Testis (tissue), 5 donors: ENCODE measurements at places on chromosomes 1 and 21. TPM values are rescaled to one million over a fixed set of nuclear protein-coding genes. Genes with fewer than 3 reads are reported as not detected.

DNA sequence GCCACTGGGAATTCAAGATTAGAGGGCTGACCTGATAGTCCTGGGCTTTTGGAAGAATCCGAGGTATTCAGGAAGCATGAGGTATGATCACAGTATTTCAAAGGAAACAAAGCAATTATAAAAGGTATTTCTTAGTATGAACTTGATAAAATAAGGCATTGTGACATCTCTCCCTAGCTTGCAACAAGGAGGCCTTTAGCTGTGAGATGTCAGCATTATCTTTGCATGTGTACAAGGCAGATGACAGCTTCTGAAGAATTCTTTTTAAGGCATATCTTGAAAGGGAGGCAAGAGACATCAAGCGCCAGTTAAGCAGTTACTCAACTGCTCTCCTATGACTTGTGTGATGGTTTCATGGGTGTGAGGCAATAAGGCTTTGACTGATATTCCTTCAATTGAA lies 1123.7 kb downstream of the PLA2G4A start:
- H3K4me3 ChIP-seq, result no peak overlapping the region
- no peak overlapping the region for H3K27ac ChIP-seq
- H3K36me3 ChIP-seq, result no peaks in the 10 kb centered on the region
- no peaks in the 10 kb centered on the region for H3K27me3 ChIP-seq

DNA sequence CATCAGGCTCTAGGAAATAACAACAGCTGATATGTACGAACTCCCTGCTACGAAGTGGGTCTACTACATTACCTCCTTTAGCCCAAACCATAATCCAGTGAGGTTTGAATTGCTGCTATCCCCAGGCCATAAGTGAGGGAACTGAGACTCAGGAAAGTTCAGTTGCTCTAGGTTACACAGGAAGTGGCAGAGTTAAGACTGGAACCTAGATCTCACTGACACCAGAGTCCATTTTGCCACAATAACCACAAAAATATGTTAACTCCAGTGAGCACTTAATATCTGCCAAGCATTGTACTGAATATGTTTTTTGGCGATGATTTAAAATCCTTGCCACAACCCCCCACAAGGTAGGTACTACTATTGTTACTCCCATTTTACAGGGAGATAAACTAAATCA lies 8.9 kb upstream of the TADA1 start:
- no peaks in the 10 kb centered on the region for H3K27me3 ChIP-seq
- H3K4me3 ChIP-seq, result no peak overlapping the region
- H3K36me3 ChIP-seq, result no peaks in the 10 kb centered on the region
- peaks cover 8% of the 10 kb centered on the region for H3K4me1 ChIP-seq
- no peak overlapping the region for H3K27ac ChIP-seq
- DNase-seq, result no peak

GRCh38 chr1:203271018-203271743 lies 34.1 kb upstream of the BTG2 start:
- no peaks in the 10 kb centered on the region for H3K36me3 ChIP-seq
- no peaks in the 10 kb centered on the region for H3K27me3 ChIP-seq
- no peak overlapping the region for H3K27ac ChIP-seq
- DNase-seq, result peak; percentile 88

- H3K36me3 ChIP-seq, result no peaks in the 10 kb centered on the region
- no peak overlapping the region for H3K4me3 ChIP-seq
- no peaks in the 10 kb centered on the region for H3K27me3 ChIP-seq
- H3K27ac ChIP-seq, result no peak overlapping the region
- no peaks in the 10 kb centered on the region for H3K4me1 ChIP-seq
- DNase-seq, result peak; percentile 42
Observed at GRCh38 chr1:51189421-51190073, 46.5 kb upstream of the RNF11 start.

DNA sequence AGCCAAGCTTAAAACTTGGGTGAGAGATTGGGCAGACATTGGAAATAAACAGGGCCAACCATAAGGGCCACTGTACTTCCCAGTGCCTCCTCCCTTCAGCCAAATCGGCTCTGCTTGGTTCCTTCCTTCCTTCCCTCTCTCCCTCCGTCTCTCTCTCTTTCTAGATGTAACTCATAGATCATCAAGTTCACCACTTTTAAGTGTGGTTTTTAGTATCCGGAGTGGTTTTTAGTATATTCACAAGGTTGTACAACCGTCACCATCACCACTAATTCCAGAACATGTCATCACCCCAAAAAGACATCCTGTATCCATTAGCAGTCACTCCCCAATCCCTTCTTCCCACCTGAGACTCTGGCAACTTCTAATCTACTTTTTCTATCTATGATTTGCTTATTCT lies 51.0 kb downstream of the MYSM1 start:
- H3K27ac ChIP-seq, result no peak overlapping the region
- H3K27me3 ChIP-seq, result no peaks in the 10 kb centered on the region
- no peaks in the 10 kb centered on the region for H3K36me3 ChIP-seq
- H3K4me3 ChIP-seq, result no peak overlapping the region
- no peak for DNase-seq
- no peaks in the 10 kb centered on the region for H3K4me1 ChIP-seq

GRCh38 chr1:243254233-243254926 lies 701 bp downstream of the CEP170 start:
- DNase-seq, result peak; percentile 75
- peak overlapping the region; percentile 86 for H3K4me3 ChIP-seq
- H3K27me3 ChIP-seq, result no peaks in the 10 kb centered on the region

GRCh38 chr1:152013664-152014237 lies 20.1 kb upstream of the S100A10 start:
- no peak overlapping the region for H3K27ac ChIP-seq
- no peaks in the 10 kb centered on the region for H3K36me3 ChIP-seq
- no peaks in the 10 kb centered on the region for H3K4me1 ChIP-seq
- peak; percentile 58 for DNase-seq
- no peak overlapping the region for H3K4me3 ChIP-seq

DNA sequence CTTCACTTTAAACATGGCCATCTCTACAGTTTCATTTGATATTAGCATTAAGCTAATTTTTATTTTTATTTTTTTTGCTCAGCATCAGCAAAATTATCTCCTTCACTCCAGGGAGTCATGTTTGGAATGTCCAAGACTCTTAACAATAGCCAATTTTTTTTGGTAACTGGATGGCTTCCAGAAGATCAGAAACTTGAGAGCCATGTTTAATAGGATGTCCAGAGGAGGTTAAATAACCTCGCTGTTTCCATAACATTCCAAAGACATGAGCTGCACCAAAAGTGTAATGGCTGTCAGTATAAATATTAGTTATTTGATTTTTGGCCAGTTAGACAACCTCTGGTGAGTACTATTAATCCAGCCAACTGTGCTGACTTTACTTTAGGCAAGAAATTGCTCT lies 80.7 kb downstream of the DNTTIP2 start:
- H3K4me3 ChIP-seq, result no peak overlapping the region
- no peak overlapping the region for H3K27ac ChIP-seq
- H3K36me3 ChIP-seq, result no peaks in the 10 kb centered on the region
- DNase-seq, result no peak
- H3K27me3 ChIP-seq, result no peaks in the 10 kb centered on the region
- no peaks in the 10 kb centered on the region for H3K4me1 ChIP-seq

GNL2 gene
- 34.4 TPM for polyA plus RNA-seq

EDEM3 gene
- 20.7 TPM for polyA plus RNA-seq

FCN3 gene
- polyA plus RNA-seq, result 0.54 TPM

CLEC20A gene
- polyA plus RNA-seq, result 7.5 TPM

OR14A2 gene
- 4.2 TPM for polyA plus RNA-seq
